ENCODE measurements at places on chromosomes 3 and 15.

- ATAC-seq, result no peak
Measured at GRCh38 chr15:75836959-75837334, 6.3 kb upstream of the UBE2Q2 start.

DNA sequence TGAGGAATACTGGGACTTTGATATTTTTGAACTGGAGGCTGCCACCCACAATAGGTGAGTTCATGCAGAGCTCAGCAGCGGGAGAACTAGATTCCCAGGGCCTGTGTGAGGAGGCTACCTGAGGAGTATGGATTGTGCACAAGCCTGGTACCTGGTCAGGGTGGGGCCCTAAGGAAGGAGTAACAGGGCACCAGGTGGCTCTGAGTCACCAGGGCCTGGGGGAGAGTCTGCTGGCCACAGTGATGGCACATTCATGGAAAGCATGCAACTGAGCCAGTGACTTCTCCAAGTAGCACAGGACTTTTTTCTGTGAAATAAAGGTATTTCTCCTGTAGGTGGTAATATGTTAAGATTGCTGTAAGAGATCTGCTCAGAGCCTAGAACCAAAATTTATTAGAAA is 134.4 kb downstream of the PDE8A start:
- ATAC-seq, result no peak

GRCh38 chr3:42515391-42515916 is 13.0 kb downstream of the VIPR1 start:
- no peak for ATAC-seq

DNA sequence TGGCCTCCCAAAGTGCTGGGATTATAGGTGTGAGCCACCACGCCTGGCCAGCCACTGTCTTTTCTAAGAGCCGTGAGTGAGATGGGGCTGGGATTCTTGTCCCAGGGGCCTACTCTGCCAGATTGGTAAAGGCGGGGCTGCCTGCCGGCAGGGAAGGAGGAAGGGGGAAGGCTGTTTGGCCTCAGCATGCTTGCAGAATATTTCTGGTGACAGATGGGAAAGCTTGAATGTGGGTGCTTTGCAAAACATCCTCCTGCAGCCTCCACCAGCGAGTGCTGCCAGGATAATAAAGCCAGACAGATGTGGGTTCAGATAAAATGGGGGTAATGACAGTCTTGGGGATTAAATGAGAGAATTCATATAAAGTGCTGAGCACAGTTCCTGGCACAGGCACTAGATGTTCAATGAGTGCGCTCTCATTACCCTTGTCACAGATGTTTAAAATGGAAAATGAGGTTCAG is 19.8 kb upstream of the ACOX2 start:
- no peak for ATAC-seq

- ATAC-seq, result no peak
Measured at GRCh38 chr15:58545307-58546065, 113.7 kb downstream of the LIPC start.

- no peak for ATAC-seq
Measured at GRCh38 chr3:85481411-85482212, 522.8 kb downstream of the CADM2 start.

DNA sequence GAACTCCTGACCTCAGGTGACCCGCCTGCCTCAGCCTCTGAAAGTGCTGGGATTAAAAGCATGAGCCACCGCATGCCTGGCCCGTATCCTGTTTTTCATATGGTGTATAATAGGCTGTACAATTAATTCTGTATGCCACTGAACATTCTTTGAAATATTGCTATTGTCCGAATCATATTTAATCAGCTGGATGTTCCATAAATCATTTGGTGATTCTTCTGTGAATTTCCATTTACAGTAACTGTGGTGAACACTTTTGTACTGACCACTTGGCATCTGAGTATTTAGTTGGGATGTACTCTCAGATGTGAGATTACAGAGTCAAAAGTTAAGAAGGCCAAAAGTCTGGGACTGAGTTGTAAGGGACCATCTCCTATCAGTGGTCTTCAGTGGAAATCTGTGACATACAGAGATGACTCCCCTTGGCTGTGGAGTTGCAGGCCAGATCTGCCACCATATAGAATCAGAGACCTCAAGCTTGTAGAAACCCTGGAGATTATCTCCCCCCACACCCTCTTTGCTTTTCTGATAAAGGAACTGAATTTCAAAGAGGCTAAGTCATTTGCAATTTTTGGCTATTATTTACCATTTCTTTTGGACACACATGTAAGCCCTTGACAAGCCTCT is 25.7 kb upstream of the DYNC1LI1 start:
- no peak for ATAC-seq

GRCh38 chr3:28726840-28727239 is 378.2 kb upstream of the AZI2 start:
- ATAC-seq, result peak; percentile 76

- ATAC-seq, result peak; percentile 74
Measured at GRCh38 chr3:60304112-60304511, 947.1 kb downstream of the FHIT start.

DNA sequence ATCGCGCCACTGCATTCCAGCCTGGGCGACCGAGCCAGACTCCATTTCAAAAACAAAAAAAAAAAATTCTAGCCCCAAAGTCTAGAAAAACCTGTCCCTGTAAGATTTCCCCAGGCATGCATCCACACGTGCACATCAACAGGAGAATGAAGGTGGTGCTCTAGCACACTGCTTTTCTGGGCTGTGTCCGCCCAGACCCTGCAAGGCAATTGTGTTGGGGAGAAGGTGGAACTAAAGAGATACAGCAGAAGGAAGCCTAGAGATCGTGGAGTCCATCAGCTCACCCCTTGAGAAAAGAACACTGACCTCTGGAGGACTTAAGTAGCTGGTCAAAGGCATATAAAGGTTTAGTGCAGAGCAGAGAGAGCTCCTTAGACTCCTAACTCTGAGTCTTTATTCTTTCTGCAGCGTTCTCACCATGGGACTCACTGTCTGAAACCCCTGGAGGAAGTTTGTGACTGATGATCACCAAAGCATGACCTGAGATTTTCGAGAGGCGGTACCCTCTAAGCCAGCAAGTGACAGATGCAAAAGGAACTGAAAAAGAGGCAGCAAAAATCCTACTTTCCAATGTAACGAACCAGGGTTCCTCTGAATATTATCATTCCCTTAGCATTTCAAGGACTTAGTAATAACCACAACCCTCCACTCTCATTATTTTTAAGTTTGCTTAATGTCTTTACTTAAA is 179.8 kb downstream of the MEX3B start:
- no peak for ATAC-seq

GRCh38 chr3:25293736-25294135 is 134.3 kb upstream of the RARB start:
- ATAC-seq, result no peak

DNA sequence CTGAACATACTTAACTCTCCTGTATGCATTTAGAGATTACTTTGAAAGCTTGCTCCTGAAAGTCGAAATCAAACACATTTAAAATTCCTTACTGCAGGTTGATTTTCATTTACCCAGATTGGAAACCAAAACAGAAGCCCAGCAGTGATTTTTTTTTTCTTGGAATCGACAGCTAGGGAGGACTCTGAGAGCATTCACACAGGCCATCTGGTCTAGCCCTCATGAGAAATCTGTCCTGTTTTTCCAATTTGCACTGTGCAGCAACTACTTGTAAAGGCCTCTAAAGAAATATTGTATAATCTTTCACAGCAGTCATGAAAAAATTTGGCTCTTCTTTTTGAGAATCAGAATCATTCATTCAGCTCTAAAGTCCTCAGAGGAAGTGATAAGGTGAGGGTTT is 179.2 kb downstream of the KCNAB1 start:
- no peak for ATAC-seq

DNA sequence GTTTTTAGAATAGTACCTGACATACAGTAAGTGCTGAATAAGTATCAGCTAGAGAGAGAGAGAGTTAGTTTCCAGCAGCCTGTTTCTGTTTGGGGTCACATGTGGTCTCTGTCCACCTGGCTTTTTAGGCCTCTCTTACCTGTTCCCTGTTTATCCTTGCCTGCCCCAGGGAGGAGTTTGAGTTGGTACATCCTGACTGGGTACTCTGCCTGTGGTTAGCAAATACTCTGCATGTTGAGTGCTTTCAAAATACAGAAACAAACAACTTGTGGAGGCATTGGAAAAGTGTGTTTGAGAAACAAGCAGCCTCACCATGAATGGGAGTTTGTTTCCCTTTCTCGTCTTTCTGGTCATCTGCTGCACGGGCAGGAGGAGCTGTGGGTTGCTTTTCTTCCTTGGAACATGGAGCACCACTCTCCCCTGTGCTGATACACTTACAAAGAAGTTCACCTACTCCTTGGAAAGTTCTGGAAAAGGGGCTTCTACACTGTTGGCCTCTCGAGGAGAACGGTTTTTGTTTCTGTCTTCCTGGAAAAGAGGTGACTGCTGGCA is 166.1 kb downstream of the PGPEP1L start:
- no peak for ATAC-seq

DNA sequence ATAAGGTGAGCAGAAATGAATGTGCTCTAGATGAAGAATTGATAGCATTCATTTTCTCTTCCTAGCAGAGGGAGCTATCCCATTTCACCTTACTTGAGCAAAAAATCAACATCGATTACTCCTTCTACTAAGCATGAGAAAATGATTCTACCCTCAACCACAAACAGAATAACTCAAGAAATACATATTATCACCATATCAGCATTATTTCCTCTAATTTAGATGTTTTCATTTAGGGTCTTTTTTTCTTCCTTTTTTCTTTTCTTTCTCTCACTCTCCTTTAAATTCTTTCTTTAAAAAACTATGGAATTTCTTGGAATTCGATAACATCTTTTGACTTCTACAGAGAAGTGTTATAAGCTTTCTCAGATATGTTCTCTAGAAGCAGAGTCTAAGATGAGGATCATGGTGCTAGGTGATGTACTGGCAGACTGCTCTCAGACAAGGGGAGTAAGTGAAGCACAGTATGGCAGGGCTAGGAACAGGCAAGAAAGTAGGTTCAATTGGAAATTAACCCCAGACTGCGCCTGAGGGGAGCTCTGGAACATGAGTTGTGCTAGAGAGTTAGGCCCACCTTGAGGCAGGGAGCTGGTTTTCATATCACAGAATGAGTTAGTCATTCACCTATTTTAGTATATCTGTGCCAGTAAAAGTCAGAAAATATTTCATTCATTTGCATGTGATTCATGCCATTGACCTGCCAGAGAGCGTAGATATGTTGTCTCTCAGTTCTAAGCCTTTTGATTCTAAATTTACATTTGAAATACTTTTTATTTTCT is 279.2 kb upstream of the KCNH8 start:
- ATAC-seq, result no peak

DNA sequence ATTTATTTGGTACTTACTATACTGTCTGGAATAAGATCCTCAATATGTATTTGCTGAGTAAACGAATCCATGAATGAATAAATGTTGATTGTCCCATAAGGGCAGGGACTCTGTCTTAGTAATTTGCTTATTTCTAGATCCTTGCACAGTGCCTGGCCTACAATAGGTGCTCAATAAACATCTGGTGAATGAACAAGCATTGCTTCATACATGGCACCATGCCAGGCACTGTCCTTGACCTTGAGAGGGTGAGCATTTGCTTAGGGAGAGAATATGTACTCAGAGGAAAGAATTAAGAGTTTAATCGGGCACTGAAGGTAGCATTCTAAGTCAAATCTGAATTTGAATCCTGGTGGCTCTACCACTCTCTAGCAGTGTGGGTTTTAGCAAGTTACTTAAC is 282.1 kb downstream of the THSD4 start:
- ATAC-seq, result no peak

DNA sequence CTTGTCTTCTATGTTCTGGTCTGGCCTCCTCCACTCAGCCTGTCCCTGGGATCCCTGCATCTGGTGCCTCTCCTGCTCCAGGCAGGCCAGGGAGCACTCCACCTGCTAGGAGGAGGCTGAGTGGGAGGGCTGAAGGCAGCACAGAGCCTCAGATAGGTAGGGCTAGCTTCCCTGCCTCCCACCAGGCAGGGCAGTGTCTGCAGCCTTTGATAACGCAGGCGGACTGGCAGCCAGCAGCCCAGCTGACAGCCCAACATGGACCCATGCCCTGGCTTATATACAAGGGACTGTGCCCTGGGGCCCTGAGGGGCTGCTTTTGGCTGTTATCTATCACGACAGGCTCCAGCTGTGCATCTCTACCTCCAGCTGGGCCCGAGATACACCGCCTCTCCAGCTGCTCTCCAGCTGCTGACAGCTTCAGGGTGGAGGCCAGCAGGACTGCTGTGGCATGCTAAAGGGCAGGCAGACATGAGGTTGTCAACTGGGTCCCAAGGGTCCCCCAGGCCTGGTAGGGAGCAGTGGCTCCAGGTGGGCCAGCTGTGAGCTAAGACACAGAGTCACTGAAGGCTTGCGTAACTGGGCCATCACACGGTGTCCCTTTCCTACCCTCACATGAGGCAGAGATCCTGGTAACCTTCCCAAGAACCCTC is 5.2 kb upstream of the CLK3 start:
- ATAC-seq, result no peak

GRCh38 chr15:74723754-74724334 is 1.5 kb downstream of the CYP1A1 start:
- peak; percentile 29 for ATAC-seq

DNA sequence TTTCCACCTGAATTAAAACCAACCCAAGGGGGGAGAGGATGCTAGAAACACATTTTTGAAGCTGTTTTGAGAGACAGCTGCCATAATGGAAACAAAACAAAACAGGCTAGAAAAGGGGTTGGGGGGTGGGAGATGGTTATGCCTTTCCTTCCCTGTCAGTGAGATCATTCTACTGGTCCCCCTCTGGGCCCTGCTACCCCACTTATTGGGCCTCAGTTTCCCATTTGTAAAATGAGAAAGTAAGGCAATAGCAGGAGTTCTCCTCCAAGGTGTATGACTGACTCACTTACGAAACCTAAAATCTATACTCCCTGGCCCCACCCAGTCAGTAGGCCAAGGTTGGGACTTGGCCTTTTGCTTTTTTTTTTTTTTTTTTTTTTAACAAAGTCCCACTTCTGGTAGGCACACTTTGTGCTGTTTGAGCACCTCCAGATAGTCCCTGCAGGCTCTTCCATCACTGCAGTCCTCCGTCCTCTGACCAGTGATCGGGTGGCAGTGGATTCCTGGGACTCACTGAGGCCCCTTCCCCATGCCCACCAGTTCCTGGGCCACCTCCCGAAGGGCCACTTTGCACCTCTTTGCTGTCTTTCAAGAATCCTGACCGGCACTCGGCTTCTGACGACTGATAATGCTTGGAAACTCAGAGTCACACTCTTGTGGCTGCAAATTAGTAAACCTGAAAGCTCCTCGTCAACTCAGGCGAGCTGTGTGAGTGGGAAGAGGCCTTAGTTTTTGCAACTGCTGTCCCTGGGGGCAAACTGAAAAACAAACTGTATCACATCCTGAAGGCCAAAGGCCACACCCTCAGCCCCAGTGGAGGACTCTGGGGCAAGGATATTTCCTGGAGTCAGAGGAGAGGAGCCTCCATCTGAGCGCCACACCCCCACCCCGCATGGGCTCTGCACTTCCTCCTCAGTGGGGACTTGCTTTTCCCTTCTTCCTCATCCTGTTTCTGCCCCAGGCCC is 6.7 kb upstream of the PSTPIP1 start:
- ATAC-seq, result peak; percentile 11

GRCh38 chr15:42148808-42149492 is 7.5 kb downstream of the PLA2G4F start:
- no peak for ATAC-seq

DNA sequence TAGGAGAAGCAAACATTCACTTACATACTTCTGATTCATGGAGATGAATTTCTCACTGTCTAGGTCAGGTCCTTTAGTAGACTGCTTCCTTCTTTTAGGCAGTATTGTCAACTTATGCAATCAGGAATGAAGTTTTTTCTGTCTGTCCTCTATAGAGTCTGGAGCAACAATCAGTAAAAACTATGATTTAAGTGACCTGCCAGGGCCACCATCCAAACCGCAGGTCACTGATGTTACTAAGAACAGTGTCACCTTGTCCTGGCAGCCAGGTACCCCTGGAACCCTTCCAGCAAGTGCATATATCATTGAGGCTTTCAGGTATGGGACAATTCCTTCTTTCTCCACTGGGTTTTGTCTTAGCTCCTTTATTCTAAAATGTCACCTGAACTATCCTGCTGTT is 523.1 kb downstream of the ROBO2 start:
- no peak for ATAC-seq
